ENCODE measurements at places on chromosomes 13 and 19.

DNA sequence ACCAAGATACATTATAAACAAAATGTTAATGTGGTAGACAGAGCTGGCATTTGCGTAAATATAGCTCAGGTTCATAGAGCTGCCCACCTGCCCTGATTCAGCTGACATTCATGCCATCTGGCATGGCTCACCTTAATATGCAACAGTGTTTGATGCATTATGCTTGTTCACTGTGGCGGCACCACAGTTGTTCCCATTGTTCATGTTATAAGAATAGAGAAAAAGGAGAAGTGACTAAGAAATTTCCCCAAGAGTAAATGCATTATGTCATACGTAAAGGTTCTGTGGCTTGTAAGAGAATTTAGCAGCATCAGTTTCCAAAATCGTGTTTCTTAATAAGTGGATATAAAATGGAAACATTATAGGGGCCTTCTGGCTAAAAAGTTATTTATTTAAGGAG is 4.5 kb downstream of the CCNA1 start:
- DNase-seq: no peak

GRCh38 chr19:11693505-11694499 is 44.9 kb downstream of the ZNF823 start:
- no peak for DNase-seq

- DNase-seq: no peak
Observed at GRCh38 chr19:43812688-43813087, 10.4 kb upstream of the LYPD5 start.

- no peak for DNase-seq
Observed at GRCh38 chr13:114200399-114200911, 21.4 kb downstream of the CFAP97D2 start.

DNA sequence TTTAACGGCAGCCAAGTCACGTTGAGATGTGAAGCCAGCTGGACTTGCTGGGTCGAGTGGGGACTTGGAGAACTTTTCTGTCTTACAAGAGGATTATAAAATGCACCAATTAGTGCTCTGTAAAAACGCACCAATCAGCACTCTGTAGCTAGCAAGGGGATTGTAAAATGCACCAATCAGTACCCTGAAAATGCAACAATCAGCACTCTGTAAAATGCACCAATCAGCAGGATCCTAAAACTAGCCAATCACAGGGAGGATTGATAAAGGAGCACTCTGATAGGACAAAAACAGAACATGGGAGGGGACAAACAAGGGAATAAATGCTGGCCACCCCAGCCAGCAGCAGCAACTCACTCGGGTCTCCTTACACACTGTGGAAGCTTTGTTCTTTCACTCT is 337.6 kb upstream of the SLITRK5 start:
- DNase-seq: no peak

GRCh38 chr19:30504272-30504671 is 132.1 kb downstream of the ZNF536 start:
- no peak for DNase-seq

GRCh38 chr13:100835695-100836094 is 161.1 kb upstream of the TMTC4 start:
- DNase-seq: no peak
